ENCODE measurements at places on chromosomes 13 and 19. TPM values are rescaled to one million over a fixed set of nuclear protein-coding genes. Genes with fewer than 3 reads are reported as not detected.

DNA sequence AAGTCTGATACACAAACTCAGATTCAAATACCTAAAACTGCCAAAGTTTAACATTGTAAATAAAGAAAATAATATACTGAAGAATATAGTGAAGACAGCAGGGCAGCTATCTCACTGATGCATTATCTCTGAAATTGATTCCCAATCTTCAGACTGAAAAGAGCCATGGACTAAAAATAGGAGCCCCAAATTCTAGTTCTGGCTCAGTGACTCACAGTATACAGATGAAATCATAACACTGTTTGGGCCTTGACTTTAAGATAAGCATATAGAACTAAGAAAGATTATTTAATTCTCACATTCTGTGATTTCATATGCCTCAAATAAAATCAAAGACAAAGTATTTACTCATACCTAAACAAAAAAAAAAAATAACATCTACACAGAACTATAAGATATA is 53.9 kb downstream of the RBM26 start:
- no peak for DNase-seq

Gene TLE6
- total RNA-seq: 6.7 TPM

GRCh38 chr13:78100486-78100885 is 181.9 kb upstream of the EDNRB start:
- no peak for DNase-seq

DNA sequence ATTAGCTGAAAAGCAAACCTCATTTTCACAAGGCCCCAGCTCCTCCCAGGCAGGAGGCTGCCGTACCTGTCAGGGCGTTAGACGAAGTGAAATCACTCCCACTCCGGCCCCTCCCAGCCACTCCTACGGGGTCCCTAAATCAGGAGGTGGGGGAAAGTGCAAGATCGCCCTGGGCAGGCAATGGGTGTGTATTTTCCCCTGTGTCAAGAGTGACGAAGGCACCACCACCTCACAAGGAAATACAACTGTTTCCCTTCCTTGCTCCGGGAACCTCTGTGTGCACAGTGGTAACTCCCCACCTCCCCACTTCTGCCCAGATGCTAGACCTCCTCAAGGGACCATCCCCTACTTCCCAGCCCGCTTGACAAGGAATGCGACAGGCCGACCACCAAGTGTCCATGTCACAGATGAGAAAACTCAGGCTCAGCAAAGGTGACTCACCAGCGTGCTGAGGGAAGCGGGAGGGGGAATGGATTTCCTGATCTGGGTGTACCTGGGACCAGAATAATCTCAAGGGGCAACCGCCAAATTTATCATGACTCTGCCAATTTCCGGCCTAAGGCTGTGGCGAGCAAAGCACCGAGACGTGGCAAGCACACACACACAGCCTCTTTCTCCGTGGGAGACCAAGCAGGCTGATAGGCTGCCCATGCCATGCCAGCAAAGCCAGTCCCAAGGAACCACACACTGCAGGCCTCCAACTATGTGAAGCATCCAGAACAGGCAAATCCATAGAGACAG is 7.3 kb downstream of the PPP6R1 start:
- DNase-seq: no peak

Gene IL4I1
- total RNA-seq: 1.8 TPM

DNA sequence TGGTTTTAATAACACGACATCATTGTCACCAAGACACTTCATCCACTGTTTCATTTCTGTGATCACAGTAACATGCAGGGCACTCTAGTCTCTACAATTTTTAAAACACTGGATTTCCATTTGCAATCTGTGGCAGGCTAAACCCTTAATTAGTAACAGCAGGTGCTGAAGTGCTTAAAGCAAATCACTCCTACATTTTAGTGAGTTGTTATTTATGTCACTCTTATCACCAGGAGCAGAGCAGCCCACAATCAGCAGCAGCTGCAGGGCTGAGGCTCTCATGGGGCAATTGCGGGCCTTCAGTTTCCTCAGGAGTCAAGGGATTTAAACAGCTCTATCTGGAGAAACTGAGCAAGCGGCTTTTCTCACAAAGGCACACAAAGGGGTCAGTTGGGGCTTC is 1.6 kb downstream of the SOHLH2 start:
- no peak for DNase-seq

GRCh38 chr19:40243181-40243580 is 16.7 kb upstream of the CCNP start:
- DNase-seq: no peak

DNA sequence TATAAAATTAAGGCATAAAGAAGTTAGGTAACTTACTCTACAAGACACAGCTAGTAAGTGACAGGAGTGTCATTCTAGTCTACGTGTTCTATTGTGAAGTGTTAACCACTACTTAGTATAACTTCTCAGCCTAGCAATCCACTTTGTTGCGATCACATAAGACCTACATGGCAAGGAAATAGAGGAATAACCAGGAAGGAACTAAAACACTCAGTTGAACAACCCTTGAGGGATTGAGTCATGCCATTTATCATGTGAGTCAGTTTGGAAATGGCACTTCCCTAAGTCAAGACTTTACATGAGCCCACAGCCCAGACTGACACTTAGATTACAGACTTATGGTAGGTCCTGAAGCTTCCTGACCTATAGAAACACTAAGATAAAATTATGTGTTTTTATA is 279.5 kb upstream of the PCDH20 start:
- DNase-seq: no peak

DNA sequence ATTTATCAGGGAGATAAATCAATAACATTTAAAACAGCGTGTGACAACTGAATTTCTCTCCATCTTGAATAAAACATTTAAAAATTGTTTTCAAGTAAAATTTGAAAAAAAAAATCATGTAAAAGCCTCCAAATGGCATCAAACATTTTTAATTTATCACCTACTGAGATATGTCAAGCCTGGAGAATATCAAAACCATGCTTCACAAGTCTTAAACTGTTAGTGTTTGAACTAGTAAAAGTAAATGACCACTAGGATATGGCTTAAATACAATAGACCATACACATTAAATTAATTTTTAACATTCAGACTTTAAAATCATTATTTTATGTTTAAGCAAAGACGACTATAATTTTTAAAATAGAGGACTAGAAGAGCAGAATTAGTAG is 281.9 kb downstream of the DCLK1 start:
- no peak for DNase-seq

GRCh38 chr13:88022431-88023208 is 351.4 kb downstream of the SLITRK5 start:
- DNase-seq: no peak

- no peak for DNase-seq
Observed at GRCh38 chr19:36128392-36128736, 11.5 kb upstream of the CAPNS1 start.

DNA sequence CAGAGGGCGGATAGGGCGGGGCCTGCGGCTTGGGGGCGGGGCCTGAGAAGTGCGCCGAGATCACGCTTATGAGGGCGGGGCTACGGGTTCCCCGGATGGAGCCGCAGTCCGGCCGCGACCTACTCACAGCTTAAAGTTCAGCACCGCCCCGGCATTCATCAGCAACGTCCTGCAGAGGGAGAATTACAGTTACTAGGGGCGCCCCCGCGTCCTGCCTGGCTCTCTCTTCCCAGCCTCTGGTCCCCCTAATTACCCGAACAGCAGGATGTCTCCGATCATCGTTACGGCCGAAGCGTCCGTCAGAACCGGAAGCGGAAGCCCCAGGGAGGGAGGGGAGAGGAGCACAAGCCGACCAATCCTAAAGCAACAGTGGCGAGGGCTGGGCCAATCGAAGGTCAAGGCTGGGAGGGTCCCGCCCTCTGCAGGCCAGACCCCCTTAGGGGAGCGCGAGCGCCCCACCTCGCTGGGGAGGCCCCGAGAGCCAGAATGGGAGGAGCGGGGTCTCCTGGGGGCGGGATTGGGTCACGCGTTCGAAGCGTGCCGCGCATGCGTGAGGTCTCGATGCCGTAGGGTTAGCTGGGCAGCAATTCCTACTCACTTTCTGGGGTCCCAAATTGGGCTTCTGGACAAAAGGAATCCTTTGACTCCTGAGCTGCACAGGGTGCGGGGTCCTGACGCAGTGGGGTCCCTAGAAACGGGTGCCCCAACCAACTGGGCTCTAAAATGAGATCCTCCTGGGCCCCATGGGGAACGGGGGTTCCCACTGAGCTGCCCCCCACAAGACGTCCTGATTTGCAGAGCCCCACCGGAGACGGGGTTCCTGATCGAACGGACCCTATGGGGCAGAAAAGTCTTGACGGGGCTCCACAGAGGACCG is at the start of gene SMIM7:
Gene SMIM7, minus strand, starts transcription at position 313 of the 877 bp plus-strand sequence. Its CDS starts 34 bp downstream, at position 279.
- DNase-seq: peak; percentile 99

Gene ZNF649
- 11.1 TPM for total RNA-seq

DNA sequence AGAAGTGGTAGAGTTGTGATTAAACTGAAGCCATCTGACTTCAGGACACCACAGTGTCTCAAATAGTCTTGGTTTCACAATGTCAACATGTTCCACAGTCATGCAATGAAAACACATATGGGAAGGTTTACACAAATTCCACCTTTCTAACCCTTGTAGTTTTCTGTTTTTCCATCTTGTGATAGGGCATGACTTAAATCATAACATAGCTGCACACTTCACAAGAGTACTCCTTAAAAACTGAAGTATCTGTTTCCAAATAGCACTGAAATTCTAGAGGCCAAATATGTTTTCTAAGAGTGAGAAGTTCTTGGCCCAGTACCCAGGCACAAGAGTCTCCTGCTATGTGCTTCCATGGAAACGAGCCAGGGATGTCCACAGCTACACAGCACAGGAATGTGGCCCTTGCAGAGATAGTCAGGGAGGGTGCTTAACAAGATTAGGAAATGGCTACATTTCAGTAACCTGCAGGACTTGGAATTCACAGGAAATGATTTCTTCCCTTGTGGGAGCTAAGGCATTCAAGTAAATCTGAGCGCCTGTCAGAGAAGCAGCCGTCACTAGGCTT is 269.1 kb downstream of the NDFIP2 start:
- no peak for DNase-seq

GRCh38 chr19:48963371-48964204 is 1.5 kb upstream of the FTL start:
- DNase-seq: peak; percentile 91

GRCh38 chr13:45623516-45624090 is 8.1 kb upstream of the ERICH6B start:
- DNase-seq: no peak

DNA sequence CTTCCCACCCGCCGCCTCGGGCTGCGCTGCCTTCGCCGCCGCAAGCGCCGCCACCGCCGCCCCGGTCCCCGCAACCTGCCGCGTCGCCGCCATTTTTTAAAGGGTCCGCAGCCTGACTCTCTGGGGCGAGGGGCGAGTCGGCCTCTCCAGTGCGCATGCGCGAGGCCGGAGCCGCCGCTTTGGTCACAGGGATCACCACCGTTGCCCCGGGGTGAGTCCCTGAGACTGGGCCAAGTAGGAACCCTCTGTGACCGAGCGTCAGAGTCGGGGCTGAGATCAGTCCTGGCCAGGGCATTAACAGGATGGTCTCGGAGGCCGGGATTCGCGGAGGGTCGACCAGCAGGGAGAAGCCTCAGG is 42.6 kb downstream of the ZNF146 start:
- DNase-seq: no peak

Data from upper lobe of right lung (tissue), 1 donor.